IPS DF 6.9 (cell line): ENCODE measurements at places on chromosomes 16 and 17.

GRCh38 chr16:17362183-17362582, 108.6 kb downstream of the XYLT1 start:
- DNase-seq, result no peak
- no peak overlapping the region for H3K4me3 ChIP-seq
- no peaks in the 10 kb centered on the region for H3K27me3 ChIP-seq

GRCh38 chr17:40224718-40225550, 5.8 kb downstream of the WIPF2 start:
- H3K27ac ChIP-seq, result no peak overlapping the region
- DNase-seq, result no peak
- H3K4me1 ChIP-seq, result no peaks in the 10 kb centered on the region
- H3K36me3 ChIP-seq, result no peaks in the 10 kb centered on the region
- no peak overlapping the region for H3K4me3 ChIP-seq

- H3K4me1 ChIP-seq, result no peaks in the 10 kb centered on the region; the same call in 1 of the 2 replicates
- H3K36me3 ChIP-seq, result no peaks in the 10 kb centered on the region
- no peak for DNase-seq
- no peak overlapping the region for H3K27ac ChIP-seq
- no peaks in the 10 kb centered on the region for H3K27me3 ChIP-seq
- no peak overlapping the region for H3K4me3 ChIP-seq
Measured at GRCh38 chr16:86431540-86431939, 78.8 kb upstream of the FOXF1 start.

- no peak overlapping the region for H3K27ac ChIP-seq
- H3K36me3 ChIP-seq, result peaks cover 7% of the 10 kb centered on the region; the same call in 1 of the 2 replicates
- peak overlapping the region; percentile 98; the same call in 1 of the 2 replicates for H3K4me3 ChIP-seq
- no peak for DNase-seq
Measured at GRCh38 chr17:7263801-7264078, 1.5 kb upstream of the CLDN7 start.

DNA sequence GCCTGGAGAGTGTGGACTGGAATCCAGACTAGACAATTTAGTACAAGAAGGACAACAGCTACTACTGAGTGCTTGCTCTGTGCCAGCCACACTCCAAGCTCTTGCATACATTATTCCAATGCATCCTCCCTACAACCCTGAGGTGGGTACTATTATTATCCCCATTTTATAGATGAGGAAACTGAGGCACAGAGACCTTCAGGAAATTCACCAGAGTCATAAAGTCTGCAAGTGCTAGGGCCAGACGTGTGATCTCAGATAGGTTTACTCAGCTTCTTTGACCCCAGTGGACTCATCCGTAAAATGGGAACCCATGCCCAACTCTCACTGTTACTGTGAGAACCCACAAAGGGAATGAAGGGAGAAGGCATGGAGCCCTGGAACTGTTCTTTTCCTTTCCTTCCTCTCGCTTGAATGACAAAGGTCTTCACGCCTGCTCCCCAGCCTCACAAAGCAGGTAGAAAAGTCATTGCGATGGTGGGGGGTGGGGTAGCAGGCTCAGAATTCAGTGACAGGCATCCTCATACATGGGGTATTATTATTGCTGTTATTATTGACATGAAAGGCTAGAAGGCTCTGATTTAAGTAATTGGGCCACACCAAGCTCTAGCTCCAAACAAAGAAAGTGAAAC, 160.0 kb downstream of the ZNF423 start:
- no peaks in the 10 kb centered on the region for H3K27me3 ChIP-seq
- H3K27ac ChIP-seq, result no peak overlapping the region
- peaks cover 23% of the 10 kb centered on the region for H3K4me1 ChIP-seq
- no peak for DNase-seq

DNA sequence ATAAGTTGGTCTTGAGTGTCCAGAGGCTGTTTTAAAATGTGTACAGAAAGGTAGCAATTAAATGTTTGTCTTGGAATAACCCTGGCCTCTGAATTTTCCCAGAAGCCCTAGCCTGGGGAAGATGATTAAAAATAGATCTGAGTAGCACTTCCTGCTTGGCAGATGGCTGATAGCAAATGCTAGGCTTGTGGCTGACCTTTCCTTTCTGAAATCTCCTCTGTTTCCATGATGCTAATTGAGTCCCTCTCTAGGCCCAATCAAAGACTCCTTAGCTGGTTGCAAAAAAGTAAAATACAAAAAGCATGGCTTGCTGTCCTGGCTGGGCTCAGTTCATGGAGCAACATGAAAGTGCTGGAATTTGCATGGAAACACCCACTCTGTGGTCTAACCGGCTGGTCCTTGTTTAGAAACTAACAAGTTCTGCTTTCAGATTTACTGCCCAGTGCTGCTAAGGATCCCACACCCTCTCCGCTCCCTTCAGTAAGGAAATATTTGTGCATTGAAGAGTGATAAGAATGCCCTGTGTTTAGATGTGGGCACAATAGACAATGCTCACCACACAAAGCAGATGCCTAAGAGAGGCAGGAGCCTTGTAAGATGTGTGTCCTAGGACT, 40.8 kb downstream of the YPEL2 start:
- no peak for DNase-seq
- H3K36me3 ChIP-seq, result no peaks in the 10 kb centered on the region
- peaks cover 4% of the 10 kb centered on the region; the same call in 1 of the 2 replicates for H3K4me1 ChIP-seq
- H3K27me3 ChIP-seq, result no peaks in the 10 kb centered on the region
- H3K27ac ChIP-seq, result no peak overlapping the region

- H3K4me1 ChIP-seq, result peaks cover 5% of the 10 kb centered on the region
- no peaks in the 10 kb centered on the region for H3K36me3 ChIP-seq
- no peaks in the 10 kb centered on the region for H3K27me3 ChIP-seq
- H3K4me3 ChIP-seq, result peak within 1 kb of the TSS; percentile 73
- DNase-seq, result peak; percentile 82
Measured at GRCh38 chr16:83807710-83808572, at the start of gene HSBP1. TSS of gene HSBP1 (plus strand) at chr16:83807978. CDS start at chr16:83808077, 99 bp downstream.

- no peak for DNase-seq
- H3K4me1 ChIP-seq, result peaks cover 8% of the 10 kb centered on the region
- H3K4me3 ChIP-seq, result no peak overlapping the region
- H3K27ac ChIP-seq, result no peak overlapping the region
- H3K27me3 ChIP-seq, result no peaks in the 10 kb centered on the region
Measured at GRCh38 chr17:45230787-45231480, 9.2 kb downstream of the FMNL1 start.

GRCh38 chr17:43449470-43450248, 34.1 kb upstream of the DHX8 start:
- H3K36me3 ChIP-seq, result no peaks in the 10 kb centered on the region
- no peak overlapping the region for H3K27ac ChIP-seq
- no peaks in the 10 kb centered on the region for H3K27me3 ChIP-seq

- H3K4me3 ChIP-seq, result no peak overlapping the region
- no peaks in the 10 kb centered on the region for H3K36me3 ChIP-seq
- H3K27me3 ChIP-seq, result no peaks in the 10 kb centered on the region; the same call in 1 of the 2 replicates
- DNase-seq, result no peak
Measured at GRCh38 chr16:72203401-72203800, 31.4 kb upstream of the PMFBP1 start.

GRCh38 chr16:23999663-24000062, 163.9 kb downstream of the PRKCB start:
- H3K27ac ChIP-seq, result no peak overlapping the region
- H3K4me3 ChIP-seq, result no peak overlapping the region
- no peaks in the 10 kb centered on the region for H3K4me1 ChIP-seq
- H3K36me3 ChIP-seq, result no peaks in the 10 kb centered on the region

DNA sequence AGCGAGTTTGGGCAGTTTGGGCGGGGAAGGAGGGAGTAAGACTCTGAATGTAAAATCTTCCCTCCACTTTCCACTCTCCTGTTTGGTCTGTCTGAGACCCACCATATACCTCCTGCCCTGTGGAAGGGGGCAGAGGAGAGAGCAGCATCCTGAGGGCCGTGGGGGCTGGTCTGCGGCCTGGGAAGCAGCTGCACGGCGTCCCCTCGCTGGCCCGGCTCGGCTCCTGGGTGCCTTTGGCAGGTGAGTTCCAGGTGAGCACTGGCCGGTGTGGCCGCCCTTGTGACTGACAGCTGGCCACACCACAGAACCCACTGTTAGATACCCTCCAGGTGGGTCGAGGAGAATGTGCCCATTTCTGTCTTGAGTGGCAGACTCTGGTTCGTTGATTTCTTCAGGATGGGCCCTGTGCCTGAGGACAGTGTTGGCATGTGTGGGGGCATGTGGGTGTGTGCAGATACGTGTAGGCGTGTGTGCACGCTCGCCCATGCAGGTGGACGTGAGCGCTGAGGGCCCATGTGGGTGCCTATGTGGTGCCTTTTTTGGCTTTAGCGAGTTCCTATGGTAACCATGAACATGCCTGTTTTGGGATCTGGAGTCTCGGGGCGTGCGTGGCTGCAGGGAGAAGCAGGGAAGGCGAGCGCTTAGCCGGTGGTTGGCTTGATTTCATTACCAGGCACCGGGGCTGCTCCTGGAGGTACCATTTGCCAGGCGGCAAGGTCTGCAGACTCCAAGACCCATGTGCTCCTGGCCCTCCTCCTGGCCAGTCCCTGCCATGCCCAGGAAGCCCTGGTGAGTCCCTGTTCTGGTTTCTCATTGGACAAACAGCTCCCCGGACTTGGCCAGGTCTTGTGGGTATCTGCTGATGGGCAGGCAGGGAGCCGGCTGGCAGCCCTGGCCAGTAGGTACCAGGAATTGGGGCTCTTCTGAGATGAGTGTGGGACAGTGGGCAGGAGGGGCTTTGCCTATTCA, 12.4 kb downstream of the RAP1GAP2 start:
- no peaks in the 10 kb centered on the region for H3K36me3 ChIP-seq
- DNase-seq, result no peak
- H3K27ac ChIP-seq, result no peak overlapping the region
- no peaks in the 10 kb centered on the region for H3K27me3 ChIP-seq
- H3K4me1 ChIP-seq, result no peaks in the 10 kb centered on the region

DNA sequence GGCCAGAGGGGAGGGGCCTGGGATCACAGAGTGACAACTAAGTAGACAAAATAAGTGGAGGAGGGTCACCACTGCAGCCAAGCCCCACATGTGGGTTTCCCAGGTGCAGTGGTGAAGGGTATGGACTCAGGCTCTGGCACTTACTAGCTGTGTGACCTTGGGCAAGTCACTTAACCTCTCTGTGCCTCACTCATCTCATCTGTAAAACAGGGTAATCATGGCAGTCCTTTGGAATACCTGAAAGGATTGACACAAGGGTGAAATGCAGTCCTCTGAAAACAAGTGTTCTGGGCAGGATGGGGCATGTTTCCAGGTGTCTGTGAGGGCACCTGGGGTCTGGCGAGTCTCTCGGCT, 55.8 kb downstream of the NKD1 start:
- no peaks in the 10 kb centered on the region for H3K27me3 ChIP-seq
- no peak for DNase-seq
- H3K36me3 ChIP-seq, result no peaks in the 10 kb centered on the region; the same call in 1 of the 2 replicates
- no peak overlapping the region for H3K27ac ChIP-seq

DNA sequence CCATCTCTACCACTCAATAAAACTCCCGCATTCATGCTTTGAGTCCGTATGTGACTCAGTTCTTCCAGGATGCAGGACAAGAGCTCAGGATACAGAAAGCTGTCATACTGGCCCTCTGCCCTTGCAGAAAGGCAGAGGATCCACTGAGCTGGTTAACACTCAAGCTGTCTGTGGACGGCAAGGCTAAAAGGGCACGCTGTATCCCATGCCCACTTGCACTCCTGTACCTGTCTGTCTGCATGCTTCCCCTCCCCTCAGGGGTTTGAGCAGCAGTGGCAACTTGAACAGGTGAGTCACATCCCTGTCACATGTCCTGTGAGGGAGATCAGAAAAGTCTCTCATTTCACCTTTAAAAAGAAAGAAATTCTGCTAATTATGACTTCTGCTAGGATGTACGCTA, 293.8 kb downstream of the HS3ST3B1 start:
- no peak overlapping the region for H3K27ac ChIP-seq
- no peaks in the 10 kb centered on the region for H3K27me3 ChIP-seq
- no peak overlapping the region for H3K4me3 ChIP-seq
- DNase-seq, result no peak
- no peaks in the 10 kb centered on the region for H3K36me3 ChIP-seq
- H3K4me1 ChIP-seq, result no peaks in the 10 kb centered on the region

DNA sequence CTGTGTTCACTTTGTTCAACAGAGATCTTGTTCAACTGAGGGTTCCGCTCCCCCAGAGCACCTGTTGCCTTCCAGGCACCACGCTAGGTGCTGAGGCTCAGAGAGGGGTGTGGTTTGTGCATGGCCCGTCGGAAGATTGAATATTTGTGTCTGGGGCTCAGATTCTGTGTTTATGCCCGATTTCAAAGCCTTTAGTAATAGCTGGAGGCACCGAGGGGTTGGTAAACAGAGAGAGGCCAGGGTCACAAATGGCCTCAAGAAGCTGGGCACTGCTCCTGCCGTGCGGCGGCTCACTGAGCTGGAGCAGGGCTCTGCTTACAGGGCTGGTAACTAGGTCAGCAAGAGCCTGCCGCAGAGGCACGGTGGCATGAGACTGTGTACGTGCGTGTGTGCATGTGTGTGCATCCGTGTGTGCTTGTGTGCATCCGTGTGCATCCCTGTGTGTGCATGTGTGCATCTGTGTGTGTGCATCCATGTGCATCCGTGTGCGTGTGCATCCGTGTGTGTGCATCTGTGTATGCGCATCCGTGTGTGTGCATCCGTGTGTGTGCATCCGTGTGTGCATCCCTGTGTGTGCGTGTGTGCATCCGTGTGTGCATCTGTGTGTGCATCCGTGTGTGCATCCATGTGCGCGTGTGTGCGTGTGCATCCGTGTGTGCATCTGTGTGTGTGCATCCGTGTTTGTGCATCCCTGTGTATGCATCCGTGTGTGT, 5.4 kb downstream of the ITGAE start:
- no peaks in the 10 kb centered on the region for H3K36me3 ChIP-seq
- H3K27ac ChIP-seq, result no peak overlapping the region
- no peak for DNase-seq
- H3K4me1 ChIP-seq, result no peaks in the 10 kb centered on the region
- no peaks in the 10 kb centered on the region for H3K27me3 ChIP-seq

- H3K4me3 ChIP-seq, result peak overlapping the region; percentile 78; the same call in 1 of the 2 replicates
- H3K27me3 ChIP-seq, result peaks cover 13% of the 10 kb centered on the region; the same call in 1 of the 2 replicates
- H3K36me3 ChIP-seq, result no peaks in the 10 kb centered on the region
- no peak overlapping the region for H3K27ac ChIP-seq
- DNase-seq, result no peak
Measured at GRCh38 chr17:30379903-30380381, 1.2 kb downstream of the CPD start.

DNA sequence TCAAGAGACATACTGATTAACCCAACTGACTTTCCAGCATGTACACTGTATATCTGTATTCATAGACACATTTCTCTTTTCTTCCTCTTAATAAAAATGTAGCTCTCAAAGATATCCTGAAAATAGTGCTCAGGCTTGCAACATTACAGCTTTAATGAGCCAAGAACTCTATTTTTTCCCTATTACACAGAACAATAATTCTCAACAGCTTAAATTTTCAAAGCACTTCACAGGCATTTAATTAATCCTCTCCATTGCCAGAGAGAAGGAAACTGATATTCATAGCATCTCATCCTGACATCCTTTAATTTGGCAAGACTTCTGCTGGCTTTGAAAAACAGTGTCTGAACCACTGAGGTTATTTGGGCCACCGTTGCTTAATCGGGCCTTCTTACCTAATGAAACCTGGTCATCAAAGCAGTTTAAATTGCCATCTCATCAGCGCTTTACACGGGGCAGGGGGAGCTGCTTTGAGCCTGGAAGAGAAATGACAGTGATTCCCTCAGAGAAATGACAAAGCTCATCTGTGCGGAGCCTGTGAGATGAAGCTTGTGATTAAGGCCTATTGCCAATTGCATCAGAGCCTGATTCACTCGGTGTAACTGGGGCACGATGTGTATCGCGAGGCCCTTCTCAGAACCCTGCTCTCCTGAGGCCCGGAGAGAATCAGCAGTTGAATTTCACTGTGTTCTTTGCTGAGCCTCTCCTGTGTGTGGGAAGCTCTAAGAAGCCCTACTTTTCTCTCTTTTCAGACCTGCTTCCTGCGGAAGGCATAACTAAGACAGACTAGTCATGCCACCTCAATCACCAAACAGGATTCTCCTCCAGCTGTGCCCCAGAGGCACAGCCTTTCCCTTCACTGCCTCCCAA, 8.5 kb upstream of the SIAH1 start:
- H3K4me1 ChIP-seq, result no peaks in the 10 kb centered on the region
- no peaks in the 10 kb centered on the region for H3K36me3 ChIP-seq
- H3K27ac ChIP-seq, result no peak overlapping the region
- H3K4me3 ChIP-seq, result no peak overlapping the region
- no peaks in the 10 kb centered on the region for H3K27me3 ChIP-seq
